ENCODE measurements at places on chromosomes 5 and 9. TPM values are rescaled to one million over a fixed set of nuclear protein-coding genes. Genes with fewer than 3 reads are reported as not detected.

GRCh38 chr5:5586721-5587120, 164.2 kb downstream of the ICE1 start:
- DNase-seq = no peak

- DNase-seq = no peak
Measured at GRCh38 chr5:176870110-176870591, 29.0 kb downstream of the HK3 start.

The PPP3R2 gene
- total RNA-seq = not detected

The C9orf153 gene
- not detected for total RNA-seq

- no peak for DNase-seq
Measured at GRCh38 chr9:132716007-132716406, 45.7 kb downstream of the GTF3C4 start.

- no peak for DNase-seq
Measured at GRCh38 chr9:82170866-82171265, 182.3 kb downstream of the SPATA31D1 start.

The MAP3K1 gene
- total RNA-seq = 11.1 TPM

- no peak for DNase-seq
Measured at GRCh38 chr9:6681957-6682501, 36.5 kb upstream of the GLDC start.

Data from mucosa of descending colon (tissue), 3 donors.